ENCODE measurements at places on chromosomes 3 and 15.

DNA sequence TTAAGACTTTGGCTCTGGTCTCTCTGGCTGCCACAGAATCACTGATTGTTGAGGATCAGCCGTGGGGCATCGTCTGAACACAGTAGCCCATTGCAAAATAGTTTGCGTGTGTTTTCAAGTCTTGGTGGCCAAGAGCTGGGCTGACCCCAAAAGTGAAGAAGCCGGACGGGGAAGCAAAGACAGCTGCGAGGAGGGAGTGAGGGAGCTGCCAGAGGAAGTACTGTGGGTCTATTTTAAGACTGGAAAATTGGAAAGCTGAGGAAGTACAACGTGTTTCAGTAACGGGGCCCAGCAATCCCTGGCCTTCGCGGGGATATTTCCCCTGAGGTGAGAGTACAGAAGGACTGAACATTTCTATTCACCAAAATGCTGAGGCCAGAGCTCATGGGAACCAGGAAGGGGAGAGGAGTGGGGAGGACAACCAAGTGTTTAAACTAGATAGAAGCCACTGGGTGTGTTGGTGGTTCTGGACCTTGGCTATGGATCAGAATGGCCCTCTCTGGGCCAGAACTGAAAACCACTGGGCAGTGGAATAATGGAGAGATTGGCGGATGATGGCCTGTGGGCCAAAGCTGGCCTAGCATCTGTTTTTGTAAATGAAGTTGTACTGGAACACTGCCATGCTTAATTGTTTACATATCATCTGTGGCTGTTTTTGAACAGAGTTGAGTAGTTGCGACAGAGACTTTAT lies 34.1 kb upstream of the LIMD1 start:
- no peak for DNase-seq

- no peak for DNase-seq
Observed at GRCh38 chr15:37929238-37929637, 5.2 kb upstream of the TMCO5A start.

DNA sequence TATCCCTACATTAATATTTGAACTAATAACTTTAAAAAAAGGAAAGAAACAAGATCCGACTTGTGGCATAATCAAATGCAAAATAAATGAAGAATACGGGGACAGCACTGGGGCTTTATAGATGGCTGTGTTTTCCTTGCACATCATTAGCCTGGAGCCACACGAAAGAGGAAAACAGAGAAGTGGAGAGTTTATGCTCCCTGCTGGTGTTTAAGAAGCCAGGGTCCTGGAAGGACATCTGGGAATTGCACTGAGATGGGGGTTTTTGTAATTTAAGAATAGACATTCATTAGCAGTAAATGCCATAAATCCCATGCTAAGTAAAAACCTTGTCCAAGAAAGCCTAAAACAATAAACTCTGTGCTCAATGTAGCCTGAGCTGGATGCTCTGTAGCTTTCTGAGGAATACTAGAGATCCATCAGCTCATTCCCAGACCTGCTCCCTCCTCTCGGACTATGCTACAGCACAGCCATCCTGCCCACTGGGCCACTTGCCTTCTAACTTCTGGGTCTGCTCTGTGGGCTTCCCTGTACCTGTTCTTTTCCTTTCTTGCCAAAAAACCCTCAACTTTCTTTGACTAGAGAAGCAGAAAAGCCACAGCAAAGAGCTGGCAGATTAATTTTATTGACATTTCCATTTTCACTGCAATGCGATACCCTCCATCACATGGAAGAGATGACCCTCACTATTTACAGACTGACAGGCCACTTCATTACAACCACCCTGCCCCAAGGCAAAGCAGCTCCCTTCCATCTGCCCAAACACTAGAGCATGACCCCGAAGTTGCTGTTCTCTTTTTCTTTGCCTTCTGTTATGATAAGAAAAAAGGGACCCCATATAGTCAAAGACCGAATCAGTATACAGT lies 62.3 kb downstream of the MEIS2 start:
- no peak for DNase-seq

DNA sequence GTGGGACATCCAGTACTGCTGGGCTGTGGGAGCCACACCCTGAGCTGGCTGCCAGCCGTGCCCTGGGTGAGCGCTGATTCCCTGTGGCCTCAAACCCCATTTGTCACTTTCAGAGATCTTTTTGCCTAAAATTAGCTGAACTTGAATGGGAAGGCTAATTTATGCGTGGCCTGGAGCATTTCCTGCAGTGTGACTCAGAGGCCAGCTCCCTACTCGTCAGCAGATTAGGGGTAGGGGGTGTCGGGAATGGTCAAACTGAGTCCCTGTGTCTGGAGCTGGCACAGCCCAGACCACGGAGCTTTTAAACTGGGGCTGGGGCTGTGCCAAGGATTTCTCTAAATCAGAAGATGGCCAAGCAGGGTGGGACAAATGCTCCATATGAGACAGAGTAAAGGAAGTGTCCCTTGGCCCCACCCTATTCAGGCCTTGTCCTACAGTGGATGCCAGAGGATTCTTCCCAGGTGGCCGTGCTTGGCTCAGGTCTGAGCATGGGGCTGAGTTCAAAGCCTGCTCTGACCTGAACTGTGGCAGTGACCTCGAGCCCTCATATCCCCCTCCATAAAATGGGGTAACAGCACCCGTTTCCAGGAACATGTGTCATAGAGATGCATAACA lies 59.7 kb downstream of the ATP2B2 start:
- no peak for DNase-seq

DNA sequence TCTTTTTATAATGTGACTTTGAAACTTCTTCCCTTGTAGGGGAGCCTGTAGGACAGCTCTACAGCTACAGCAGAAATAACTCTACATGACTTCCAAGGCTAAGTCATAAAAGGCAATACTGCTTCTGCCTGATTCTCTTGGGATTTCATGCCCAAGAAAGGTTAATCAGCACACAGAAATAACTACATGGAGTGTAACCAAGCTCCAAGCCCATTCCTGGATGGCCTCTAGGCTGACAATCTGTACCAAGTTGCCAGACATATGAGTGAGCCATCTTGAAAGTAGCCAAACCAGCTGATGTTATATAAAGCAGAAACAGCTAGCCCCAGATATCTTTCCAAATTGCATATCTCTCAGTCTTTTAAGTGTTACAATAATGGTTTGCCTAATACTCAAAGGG lies 75.8 kb upstream of the OSTN start:
- no peak for DNase-seq

DNA sequence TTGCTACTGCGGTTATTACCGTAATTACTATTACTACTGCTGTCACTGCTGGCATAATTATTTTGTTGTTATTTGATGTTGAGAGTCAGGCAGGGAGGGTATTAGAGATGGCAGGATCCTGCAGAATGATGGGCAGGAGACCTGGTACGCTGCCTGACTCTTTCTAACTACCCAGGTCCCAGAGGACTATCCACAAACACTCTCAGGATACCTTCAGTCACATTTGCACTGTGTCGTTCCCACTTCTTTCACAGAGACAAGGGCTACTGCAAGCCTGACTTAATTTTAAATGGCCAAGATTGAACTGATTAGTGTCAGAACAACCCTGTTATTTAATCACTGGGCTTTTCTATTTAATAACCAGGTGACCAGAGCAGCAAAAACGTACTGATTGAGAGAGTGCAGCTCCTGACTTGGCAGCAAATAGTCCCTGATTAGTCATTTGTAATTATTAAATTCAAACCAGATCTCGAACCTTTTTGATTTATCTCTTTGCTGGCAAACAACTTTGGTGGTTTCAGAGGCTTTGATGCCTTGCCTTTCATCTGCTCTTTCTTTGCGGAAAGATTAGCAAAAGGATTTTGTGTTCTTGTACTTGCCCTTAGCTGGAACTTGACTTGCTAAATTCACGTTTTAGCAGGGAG lies 88.8 kb upstream of the ARHGEF3 start:
- no peak for DNase-seq

DNA sequence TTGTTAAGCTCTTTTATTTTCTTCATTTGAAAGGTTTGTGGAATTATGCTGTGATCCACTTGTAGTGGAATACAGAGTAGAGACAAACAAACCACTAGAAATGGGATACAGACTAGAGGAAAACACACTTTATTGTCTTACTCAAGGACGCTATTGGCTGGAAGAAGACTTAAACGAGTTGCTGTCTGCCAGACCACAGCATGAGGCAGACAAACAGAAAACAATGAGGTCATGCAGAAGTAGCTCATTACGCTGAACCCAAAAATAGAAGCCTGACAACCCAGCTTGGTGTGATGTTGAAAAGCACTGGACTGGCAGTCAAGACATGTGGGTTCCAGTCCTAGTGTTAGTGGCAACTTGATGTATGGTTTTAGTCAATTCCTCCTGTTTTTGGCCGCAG lies 62.4 kb upstream of the P3H2 start:
- DNase-seq = no peak

DNA sequence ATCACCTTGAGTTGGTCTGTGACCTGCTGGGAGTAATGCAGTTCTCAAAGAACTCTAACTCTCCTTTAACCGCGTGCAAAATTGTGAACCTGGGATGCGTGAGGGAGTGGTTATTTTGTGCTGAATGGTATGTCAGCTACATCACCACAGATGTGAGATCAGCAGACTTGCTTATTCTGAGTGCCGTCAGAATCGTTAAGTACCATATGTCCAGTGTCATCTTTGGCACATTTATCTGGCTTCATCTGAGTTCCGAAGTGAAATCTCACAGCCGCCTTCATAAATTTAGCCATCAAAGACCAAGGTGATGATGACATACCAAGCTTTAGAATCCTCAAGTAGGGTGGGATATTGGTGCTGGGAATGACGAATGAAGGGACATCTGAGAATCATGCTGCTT lies 347.2 kb upstream of the TPRG1 start:
- no peak for DNase-seq

DNA sequence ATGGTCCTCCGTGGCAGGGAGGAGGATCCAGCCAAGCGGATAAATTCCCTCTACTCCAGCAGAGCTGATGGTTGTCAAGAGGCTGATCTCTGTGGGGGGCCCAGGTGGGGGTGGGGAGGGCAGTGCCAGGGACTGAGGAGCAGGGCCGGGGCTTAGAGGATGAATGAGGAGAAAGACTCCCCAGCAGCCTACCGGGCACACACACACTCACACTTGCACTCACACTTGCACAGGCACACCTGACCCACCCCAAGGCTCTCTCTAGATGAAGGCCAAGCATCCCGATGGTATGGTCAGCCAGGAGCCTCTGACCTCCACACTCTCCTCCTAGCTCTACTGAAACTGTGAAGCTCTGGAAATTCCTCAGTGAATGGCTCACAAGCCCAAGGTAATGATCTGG lies 131.3 kb upstream of the PRR20G start:
- no peak for DNase-seq

Data from stimulated activated CD4-positive, alpha-beta T cell treated with anti-CD3 and anti-CD28 coated beads, Interleukin-15, amount 100 ng/mL, for 24 hours (primary cell).